ENCODE measurements at places on chromosomes 3 and 15.

GRCh38 chr3:73451301-73451944 is 173.3 kb downstream of the PDZRN3 start:
- no peak for DNase-seq

GRCh38 chr3:14685179-14685578 is 10.2 kb downstream of the C3orf20 start:
- no peak for DNase-seq

DNA sequence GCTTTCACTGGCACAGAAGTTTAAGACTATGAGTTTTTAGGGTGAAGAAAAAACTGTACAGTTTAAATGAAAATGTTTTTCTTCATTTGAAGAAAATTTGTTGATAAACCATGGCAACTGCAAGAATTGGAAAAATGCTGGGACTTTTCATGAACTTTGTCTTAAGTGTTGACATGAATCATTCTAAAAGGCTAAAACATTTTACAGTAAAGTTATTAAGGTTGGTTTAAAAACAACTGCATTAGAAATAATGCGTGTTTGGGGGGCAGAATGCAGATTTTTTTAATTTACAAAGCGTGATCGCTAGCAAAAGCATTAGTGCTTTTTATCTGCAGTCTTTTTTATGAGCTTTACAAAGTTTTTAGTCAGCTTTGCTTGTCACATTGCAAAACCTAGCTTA is 601.9 kb upstream of the TGFBR2 start:
- no peak for DNase-seq

DNA sequence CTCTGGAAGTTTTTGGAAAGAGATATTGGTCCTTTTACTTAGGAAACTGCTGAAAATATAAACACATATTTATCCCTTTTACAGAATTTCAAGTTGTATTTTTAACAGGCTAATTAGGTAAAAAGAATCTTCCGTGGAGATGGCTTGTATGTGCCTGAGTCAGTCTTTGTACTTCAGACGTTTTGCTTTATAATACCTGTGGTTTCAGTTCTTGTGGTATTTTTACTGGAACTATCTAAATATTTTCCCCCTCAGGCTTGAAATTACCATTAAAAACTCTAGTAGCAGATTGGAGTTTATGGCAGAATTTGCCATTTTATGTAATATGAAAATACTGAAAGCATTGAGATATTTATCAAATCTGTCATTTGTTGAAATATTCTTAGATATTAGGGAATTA is 151.6 kb upstream of the CGNL1 start:
- DNase-seq, result no peak

GRCh38 chr3:11998092-11998491 is 6.1 kb upstream of the SYN2 start:
- DNase-seq, result no peak

- no peak for DNase-seq
These were observed 37.4 kb upstream of the PCSK6 start for GRCh38 chr15:101526890-101527289.

GRCh38 chr3:139560411-139560810 is 20.9 kb upstream of the RBP1 start:
- DNase-seq, result no peak

DNA sequence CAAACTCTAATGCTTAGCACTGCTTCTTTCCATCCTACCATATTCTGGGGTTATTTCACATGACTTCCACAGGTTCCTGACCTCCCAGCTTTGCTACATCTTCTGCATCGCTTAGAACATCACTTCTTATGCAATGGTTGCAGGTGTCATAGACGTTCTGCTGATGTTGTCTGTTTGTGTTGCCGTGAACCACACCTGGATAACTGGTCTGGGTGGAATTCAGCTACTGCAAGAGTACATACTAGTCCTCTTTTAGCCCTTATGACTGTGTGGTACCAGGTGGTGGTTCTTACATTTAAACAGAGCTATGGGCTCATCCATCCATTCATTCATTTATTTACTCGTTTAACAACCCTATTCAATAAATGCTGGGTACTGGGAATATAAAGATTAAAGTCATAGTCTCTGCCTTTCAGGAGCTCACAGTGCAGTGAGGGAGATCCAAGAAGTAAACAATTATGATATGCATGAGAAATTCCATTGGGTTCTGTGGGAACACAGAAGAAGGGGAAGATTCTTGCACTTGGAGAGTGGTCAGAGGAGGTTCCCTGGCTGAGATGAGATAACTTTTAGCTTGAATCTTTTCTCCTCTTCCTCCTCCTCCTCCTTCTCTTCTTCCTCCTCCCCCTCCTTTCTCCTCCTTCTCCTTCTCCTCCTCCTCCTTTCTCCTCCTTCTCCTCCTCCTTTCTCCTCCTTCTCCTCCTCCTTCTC is 30.8 kb downstream of the TMEM45A start:
- no peak for DNase-seq

GRCh38 chr3:47762233-47762632 is 19.5 kb downstream of the SMARCC1 start:
- no peak for DNase-seq
